ENCODE measurements at places on chromosomes 4 and X.

DNA sequence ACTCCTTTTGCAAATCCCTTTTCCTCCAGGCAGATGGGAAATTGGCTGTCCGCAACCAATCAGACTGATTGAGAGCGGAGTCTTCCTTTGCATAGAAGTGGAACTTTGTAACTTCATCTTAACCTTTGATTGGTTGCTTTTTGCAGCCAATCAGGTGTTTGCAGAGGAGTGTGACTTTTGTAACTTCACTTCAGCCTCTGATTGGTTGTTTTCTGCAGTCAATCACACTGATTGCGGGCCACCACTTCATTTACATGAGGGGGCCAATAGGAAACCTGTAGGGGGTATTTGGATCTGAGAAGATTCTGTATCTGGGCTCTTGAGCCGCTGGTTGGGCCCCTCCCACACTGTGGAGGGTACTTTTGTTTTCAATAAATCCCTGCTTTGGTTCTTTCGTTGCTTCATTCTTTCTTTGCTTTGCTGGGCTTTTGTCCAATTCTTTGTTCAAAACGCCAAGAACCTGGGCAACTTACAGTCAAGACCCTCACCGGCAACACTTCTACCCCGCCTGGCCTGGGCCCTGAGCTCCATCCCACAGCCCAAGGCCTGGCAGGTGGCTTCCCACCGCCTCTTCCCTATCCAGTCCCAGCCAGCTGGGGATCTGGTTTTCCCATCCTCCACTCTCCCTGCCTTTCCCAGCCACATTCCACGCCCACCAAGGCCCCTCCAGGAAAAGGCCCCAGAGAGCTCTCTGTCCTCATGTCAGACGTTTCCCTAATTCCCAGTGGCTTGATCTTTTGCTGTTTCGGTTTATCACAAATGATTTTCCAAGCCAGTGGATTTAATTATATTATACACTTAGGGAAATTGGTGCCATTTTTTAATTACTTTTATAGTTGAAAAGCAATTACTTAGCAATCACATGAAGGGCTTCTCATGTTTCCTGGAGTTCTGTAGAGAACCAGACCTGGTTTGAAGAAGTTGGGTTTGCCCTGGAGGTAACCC lies 110.2 kb upstream of the STX18 start:
- no peak for DNase-seq

DNA sequence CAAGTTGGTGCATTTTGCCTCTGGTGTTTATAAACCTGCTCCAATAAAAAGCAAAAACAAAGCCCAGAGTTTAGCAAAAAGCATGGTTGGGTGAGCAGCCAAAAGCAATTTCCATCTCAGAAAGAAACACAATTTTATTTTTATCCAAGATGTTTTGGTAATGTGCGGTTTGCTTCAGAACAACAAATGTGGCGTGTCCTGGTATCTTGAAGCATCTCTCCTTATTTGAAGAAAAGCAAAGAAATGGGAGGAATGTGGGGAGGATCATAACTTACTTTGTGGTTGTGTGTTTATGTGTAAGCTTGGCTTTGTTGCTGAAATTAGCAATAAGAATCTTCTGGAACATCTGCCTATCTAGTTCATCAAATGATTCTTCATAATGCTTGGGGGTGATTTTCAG lies 88.3 kb upstream of the DDX3X start:
- no peak for DNase-seq

DNA sequence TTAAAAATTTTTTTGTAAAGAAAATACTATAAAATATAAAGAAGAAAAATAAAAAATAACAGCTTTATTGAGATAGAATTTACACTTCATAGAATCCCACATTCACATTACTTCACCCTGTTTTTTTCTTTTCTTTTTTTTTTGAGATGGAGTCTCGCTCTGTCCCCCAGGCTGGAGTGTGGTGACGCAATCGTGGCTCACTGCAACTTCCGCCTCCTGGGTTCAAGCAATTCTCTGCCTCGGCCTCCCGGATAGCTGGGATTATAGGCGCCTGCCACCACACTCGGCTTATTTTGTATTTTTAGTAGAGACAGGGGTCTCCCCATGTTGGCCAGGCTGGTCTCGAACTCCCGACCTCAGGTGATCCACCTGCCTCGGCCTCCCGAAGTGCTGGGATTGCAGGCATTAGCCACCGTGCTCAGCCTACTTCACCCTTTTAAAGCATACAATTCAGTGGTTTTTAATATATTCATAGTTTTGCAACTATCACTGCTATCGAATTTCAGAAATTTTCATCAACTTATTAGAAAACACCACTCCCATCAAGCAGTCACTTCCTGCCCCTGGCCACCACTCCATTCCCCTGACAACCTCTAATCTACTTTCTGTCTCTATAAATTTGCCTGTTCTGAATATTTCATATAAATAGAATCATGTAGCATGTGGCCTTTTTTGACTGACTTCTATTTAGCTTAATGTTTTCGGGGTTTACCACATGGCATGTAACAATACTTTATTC lies 48.7 kb downstream of the TMEM131L start:
- no peak for DNase-seq

GRCh38 chr4:65535113-65535512 lies 135.2 kb downstream of the EPHA5 start:
- no peak for DNase-seq

GRCh38 chr4:169128902-169129301 lies 118.8 kb upstream of the CBR4 start:
- DNase-seq, result no peak

GRCh38 chrX:119211649-119212014 lies 24.5 kb upstream of the PGRMC1 start:
- DNase-seq, result no peak

DNA sequence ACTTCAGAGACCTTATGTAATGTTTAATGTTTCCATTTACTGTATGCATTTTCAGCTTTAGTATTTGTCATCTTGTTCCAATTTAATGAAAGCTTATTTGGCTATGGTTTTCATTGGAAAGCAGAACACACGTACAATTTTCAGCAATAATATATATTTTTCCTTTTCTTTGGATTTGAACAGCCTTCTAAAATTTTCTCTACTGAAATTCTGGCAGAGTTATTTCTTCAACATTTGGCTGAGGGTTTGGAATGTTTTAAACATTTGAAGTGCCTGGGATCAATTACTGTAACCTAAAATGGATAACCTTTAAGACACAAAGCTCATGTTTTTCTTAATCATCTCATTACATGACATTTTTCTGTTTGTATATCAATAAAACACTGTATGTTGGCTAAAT lies 156.9 kb downstream of the TENM3 start:
- DNase-seq, result no peak

DNA sequence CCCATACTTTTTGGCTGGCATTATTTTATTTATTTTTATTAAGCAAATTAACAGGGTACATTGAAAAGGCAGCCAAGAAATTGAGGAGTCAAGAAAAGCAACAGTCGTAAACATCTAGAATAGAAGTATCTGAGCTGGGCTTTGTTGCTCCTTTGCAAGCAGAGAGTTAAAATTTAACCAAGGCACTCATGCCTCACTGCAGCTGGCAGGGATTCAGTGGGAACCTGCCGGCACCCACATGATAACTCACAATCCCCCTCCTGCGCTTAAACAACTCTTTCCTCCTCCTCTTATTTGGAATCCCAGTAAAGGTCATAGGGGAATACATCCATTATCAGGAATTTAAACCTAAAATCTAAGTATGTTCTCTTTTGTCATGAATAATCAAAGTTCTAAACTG lies 115.5 kb downstream of the SOX3 start:
- DNase-seq, result no peak

DNA sequence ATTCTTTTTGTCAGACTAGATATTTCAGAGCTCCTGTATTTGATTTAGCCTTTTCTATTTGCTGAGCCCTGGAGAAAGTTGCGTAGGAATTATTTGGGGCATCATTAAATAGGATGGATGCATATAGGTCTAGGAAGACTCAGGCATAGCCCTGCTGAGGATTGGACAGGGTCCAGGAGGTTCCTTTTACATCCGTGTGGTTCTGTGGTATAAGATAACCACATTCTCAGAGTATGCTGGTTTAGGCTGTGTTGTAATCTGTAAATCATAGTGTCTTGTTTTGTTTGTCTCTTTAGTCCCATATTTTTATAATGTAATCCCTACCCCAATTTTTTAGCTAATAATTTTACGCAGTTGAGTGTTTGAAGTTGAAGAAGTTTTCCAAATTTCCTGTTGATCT lies 513.7 kb downstream of the RPA4 start:
- no peak for DNase-seq

- no peak for DNase-seq
These were observed 94.1 kb upstream of the FRAS1 start for GRCh38 chr4:77963004-77963403.

DNA sequence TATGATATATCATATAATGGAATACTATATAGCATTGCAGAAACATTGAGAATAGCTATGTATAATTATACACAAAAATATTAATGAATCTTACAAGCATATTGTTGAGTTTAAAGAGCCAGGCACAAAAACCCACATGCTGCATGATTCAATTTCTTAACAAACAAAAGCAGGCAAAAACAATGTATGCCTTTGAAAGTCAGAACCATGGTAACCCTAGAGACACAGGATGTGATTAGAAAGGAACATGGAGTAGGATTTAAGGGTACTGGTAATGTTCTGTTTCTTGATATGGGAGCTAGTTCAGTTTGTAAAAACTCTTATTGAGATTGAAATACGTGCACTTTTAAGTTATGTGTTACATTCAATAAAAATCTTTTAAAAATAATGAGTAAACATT lies 21.5 kb downstream of the CXCL8 start:
- no peak for DNase-seq

GRCh38 chrX:38896724-38897298 lies 95.6 kb downstream of the MID1IP1 start:
- no peak for DNase-seq

- DNase-seq, result no peak
These were observed 135.0 kb downstream of the GC start for GRCh38 chr4:71648923-71649322.

GRCh38 chrX:155891446-155892210 lies 10.5 kb downstream of the VAMP7 start:
- no peak for DNase-seq

- DNase-seq, result no peak
These were observed 50.1 kb downstream of the NHS start for GRCh38 chrX:17425136-17425535.

DNA sequence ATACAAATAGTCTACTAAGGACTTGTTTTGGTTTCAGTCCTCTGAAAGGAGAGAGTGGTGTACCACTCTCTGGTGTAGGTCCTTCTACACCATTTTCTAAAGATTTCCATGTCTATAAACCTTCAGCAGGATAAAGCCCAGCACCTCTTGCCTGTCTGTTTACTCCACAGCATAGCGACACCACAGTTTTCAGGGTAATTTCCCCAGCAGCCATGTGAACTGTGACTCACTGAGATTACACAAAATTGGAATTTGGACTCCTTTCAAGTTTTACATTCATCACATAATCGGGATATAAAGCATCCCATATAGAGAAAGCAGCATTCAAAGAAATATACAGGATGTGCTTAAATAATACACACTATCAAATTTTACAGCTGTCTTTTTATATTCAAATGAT lies 229.6 kb downstream of the PRDM5 start:
- no peak for DNase-seq

- no peak for DNase-seq
These were observed 129.0 kb downstream of the SPCS3 start for GRCh38 chr4:176448761-176449160.

- DNase-seq, result no peak
These were observed 24.8 kb downstream of the LRBA start for GRCh38 chr4:150990250-150990649.

- no peak for DNase-seq
These were observed 109.5 kb upstream of the ADRA2C start for GRCh38 chr4:3656416-3657356.

DNA sequence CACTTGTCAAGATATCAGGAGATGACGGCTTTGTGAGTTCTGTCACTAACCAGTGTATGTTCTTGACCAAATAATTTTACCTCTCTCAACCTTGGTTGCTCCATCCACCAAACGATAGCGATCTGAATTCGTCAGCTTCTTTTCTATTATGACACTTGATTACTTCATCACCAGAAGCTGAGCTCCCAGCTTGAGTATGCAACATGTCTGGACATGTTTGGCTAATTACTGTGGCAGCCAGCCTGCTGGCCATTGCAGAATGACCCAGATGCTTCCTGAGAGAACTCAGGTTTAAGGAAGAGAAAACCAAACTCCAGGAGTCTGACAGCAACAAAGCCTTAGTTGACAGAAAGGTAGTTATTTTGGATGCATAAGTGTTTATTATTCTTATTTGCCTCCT lies 46.4 kb upstream of the PARM1 start:
- no peak for DNase-seq

GRCh38 chr4:21134994-21135393 lies 434.7 kb downstream of the PACRGL start:
- no peak for DNase-seq

DNA sequence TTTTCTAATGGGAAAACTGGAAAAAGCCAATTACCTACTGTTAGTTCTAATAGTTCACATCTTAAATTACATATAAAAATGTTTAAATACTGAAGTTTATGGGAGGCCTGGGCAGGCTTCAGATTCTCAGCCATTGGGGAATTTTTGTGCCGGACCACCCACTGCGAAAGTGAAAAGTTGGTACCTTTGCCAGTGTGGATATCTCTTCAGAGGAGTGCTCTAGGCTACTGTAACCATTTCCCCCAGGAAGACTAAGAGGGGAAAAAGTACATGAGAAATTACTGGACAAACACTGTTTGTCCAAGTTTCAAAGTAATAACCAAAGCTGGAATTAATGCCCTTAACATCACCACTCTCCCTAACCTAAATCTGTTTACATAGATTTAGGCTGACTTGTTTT lies 20.8 kb downstream of the PITX2 start:
- no peak for DNase-seq

GRCh38 chrX:80747832-80748231 lies 61.8 kb downstream of the BRWD3 start:
- DNase-seq, result no peak

- DNase-seq, result no peak
These were observed 79.0 kb downstream of the CPE start for GRCh38 chr4:165457793-165458192.

GRCh38 chr4:54197926-54198325 lies 31.2 kb upstream of the PDGFRA start:
- no peak for DNase-seq

DNA sequence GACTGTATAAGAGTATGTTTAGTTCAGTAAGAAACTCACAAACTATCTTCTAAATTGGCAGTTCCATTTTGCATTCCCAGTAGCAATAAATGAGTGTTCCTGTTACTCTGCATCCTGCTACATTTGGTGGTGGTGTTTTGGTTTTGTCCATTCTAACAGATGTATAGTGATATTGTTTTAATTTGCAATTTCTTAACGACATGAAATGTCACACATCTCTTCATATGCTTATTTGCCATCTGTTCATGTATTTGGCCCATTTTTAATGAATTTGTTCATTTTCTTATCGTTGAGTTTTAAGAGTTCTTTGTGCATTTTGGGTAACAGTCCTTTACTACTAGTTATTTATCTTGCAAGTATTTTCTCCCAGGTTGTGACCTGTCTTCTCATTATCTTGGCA lies 232.2 kb downstream of the TMA16 start:
- DNase-seq, result no peak
